ENCODE measurements at places on chromosomes 11 and 22. TPM values are rescaled to one million over a fixed set of nuclear protein-coding genes. Genes with fewer than 3 reads are reported as not detected.

- no peak for DNase-seq
These were observed 17.4 kb upstream of the FBLN1 start for GRCh38 chr22:45485261-45485660.

DNA sequence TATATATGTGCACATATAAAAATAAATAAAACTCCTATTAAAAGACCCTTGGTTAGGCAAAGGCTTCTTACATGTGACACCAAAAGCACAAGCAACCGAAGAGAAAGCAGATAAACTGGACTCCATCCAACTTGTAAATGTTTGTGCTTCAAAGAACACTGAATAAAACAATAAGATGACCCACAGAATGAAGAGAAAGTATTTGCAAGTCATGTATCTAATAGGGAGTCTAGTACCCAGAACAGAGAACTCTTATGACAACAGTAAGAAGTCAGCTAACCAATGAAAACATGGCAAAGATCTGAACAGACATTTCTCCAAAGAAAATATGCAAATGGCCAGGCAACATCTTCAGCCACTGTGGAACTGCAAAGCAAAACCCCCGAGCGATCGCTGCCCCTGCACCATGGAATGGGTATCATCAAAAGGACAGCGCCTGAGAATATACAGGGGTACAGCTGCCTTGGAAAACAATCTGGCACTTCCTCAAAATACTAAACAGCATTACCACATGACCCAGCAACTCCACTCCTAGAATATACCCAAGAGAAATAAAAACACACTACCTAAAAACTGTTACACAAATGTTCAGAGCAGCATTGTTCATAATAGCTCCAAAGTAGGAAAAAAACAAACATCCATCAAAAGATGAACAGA, 17.2 kb downstream of the BRD1 start:
- no peak for DNase-seq

DNA sequence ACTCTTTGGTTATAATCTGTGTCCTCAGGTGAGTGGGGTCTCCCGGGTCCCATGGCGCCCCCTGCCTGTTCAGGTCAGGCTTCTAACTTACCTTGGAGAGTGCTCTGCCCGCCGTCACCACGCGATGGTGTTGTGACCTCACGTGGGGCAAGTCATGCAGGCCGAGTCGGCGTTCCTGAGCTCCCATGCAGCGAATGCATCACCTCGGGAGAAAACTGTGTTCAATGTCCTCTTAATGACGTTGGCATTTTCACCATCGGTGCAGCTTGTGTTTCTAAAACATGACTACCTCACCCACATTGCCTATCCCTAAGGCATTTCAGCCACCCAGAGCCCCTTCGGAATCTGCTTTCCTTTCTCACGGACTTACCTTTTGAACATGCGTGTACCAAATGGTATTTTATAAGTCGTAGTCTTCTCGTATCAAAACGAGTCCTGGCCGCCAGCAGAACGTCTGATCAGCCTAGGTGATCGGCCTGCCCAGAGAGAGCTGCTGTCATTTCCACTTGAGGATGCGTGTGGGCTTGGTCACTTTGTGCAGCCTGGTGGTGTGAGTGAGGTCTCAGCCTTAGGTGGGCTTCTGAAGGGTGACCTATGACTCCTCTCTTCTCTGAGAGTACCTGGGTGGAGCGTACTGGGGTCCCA, 64.8 kb downstream of the TBC1D22A start:
- DNase-seq, result no peak

DNA sequence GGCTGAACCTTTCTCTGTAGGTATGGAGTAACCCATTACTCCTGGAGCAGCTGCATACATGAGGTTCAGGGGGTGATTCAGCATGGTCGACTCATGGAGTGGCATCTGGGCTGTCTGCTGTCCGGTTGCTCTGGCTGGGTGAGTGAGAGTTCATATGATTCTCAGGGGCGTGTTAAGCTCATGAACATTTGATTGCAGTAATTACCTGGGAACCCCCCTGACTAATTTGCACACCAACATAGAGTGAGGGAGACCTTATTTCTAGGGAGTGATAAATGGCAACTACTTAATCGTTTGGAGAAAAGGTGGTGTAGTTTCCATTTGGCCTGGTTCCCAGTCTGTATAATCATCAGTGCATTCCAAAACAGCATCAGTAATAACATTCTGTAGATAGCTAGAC, 661.9 kb downstream of the ETS1 start:
- DNase-seq, result no peak

- DNase-seq, result peak; percentile 80
These were observed 156.9 kb downstream of the DBX1 start for GRCh38 chr11:20003351-20003750.

GRCh38 chr11:112226831-112227401, 688 bp downstream of the PTS start:
- DNase-seq, result no peak

DNA sequence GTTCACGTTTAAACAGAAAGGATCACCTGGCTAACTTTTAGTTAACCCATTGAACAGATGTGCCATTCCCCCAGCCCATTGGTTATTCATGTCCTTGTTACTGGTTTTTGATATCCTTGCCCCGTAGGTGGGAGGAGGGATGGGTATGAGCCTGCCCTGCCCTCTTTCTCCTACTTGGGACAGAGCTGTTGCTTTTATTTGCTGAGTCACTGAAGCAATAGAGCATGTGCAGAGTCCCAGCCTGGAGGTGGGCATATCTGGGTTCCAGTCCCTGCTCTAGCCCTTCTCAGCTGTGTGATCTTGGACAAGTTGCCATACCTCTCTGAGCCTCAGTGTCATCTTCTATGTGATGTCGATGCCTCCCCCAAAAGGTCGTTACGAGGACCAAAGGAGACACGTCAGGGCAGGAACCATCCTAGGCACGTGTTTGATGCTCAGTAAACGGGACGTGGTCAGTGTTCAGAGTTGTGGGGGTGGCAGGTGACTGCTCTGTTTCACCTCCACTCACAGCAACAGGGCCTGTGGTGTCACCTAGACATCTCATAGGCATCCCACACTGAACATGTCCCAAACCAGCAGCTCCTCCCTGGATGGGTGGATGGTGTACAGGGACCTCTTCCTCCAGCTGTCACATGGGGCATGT, 61.0 kb downstream of the BMAL1 start:
- DNase-seq, result no peak

DNA sequence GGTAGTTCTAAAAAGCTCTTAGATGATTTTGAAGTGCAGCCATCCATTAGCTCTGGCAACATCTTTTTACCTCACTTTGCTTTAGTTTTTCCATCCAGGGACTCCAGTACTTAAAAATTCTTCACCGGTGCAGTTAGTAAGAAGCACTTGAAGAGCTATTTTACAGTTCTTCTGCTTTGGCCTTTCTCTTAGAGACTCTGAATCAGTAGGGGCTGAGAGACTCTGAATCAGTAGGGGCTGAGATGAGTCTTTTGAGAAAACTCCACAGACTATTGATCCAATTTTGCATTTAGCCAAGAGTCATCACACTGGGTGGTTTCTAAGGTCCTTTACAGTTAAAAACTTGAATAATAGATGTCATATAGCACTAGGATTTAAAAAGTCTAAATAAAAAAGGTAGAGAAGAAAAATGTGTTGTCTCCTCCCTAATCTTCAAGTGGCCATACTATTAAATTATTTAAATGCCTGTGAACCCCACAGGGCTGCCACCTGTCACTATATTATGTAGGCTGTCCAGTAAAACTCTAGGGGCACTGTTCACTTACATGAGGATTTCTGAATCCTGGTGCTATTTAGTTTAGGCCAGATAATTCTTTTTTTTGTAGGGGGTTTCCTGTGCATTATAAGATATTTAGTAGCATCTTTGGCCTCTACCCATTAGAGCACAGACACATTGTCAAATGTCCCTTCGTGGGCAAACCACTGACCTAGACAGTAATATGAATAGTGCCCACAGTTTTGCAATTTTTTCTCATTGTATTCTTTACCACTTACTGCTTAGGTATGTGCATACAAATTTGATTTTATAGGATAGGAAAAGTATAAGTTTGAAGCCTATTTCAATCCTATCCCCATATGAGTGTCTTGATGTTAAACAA, 26.3 kb upstream of the HIKESHI start:
- DNase-seq, result no peak

GRCh38 chr11:6926208-6927029, at the start of gene ZNF215:
ZNF215 (plus strand) TSS chr11:6926426; CDS start chr11:6932273, 5,847 bp downstream.
- DNase-seq, result peak; percentile 77

GRCh38 chr11:73099512-73100266, 42.4 kb downstream of the FCHSD2 start:
- DNase-seq, result no peak

DNA sequence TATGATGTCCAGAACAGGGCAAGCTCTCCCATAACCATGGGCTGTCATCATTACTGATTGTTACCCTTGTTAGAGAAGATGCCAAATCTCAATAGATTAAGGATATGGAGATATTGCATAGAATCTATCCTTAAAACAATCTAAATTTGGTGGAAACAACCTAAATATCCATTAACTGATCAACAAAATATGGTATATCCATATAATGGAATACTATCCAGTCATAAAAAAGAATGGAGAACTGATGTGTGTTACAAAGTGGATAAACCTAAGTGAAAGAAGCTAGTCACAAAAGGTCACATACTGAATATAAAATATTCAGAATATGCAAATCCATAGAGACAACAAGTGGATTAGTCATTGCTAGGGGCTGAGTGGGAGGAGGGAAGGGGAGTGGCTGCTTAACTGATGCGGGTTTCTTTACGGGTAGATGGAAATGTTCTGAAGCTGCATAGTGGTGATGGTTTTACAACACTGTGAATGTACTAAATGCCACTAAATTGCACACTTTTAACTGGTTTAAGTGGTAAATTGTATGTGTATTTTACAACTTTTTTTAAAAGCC, 36.1 kb upstream of the SMCO4 start:
- no peak for DNase-seq

- peak; percentile 26 for DNase-seq
These were observed at the start of gene PTPN5 for GRCh38 chr11:18791207-18791968. PTPN5 (minus strand) TSS chr11:18791798; CDS start chr11:18771958, 19,840 bp downstream.

GRCh38 chr11:126384449-126385070, 29.1 kb downstream of the ST3GAL4 start:
- DNase-seq, result no peak

DNA sequence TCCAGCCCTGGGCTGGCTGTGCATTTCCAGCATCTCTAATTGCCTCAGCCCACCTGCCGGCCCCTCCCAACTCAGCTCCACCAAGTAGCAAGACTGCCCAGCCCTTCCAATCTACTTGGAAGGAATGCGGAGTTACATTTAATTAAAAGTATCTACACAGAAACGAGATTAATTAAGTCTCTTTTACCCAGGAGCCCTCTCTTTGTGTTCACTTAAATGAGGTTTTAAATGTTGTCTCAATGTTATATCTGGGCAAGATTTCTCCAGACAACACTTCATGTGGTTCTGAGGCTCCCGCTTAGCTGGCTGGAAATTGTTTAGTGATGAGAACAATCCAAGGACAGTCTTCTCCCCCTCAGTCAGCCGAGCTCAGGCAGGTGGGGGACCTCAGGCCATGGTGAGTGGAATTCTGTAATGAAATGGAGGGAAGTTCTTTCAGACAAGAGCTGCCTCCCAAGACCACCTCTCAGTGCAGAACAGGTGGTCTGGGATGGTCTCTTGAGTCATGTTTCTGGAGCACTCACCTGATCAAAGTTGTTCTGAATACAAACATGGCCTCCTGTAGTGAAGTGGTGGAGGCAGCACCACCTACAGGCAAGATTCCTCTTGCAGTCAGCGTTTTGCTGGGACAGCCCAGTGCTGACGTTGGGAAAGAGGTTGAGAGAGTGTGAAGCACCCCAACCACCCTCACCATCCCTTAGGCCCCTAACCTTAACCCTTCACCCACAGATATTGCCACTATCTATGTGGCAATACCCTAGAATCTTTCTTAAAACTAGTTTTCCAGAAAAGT, 371.6 kb downstream of the CADM1 start:
- no peak for DNase-seq

DNA sequence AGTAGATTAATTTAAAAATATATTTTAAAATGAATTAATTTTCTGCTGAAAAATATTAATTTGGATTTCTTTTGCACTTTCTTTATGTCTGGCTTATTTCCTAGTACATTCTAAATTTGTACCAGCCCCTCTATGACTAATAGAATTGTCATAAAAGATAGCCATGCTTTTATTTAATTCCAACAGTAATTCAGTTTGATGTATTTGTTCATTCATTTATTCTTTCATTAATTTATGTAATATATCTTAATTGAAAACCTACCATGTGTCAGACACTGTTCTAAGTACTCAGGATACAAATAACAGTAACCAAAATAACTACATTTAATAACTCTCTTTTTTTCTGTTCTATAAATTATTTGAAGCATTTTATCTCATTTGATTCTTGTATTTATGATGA, 264.0 kb upstream of the CCDC179 start:
- no peak for DNase-seq

DNA sequence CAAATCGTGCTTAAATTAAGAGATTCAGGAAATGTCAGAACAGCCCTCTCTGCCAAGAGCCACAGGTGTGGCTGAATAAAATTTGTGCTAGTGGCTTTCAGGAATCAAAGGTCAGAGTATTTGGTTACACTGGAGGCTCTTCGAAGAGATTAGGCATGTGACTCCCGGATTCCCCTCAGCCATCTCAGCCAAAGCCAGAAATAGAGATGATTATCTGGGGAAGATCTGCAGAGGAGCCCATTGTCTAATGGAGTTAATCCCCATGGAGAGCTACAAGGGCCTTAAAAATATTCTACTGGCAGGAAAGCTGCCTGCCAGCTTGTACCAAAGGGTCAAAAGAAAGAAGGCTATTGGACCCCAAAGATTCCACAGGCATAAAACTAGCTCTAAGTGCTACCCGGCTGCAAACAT, 1259.5 kb downstream of the TBC1D22A start:
- DNase-seq, result no peak

DNA sequence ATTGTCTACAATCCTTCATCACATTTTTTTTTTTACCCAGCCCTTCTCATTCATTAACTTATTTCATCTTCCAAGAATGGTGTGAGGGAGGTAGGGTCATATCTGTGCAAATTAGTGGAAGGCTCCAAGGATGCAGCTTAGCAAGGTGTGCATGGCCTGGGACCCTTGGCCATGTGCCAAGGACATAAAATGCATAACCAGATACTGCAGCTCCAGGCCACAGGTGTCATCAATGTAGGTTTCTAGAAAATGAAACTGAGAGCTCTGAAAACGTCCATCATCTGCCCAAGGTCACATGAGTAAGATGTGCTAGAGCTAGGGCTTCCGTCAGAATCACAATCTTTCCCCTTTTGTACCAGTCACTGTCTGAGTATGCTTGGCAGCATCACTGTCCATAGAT, 29.8 kb downstream of the ANKK1 start:
- no peak for DNase-seq

The BARX2 gene
- polyA plus RNA-seq, result 3.5 TPM

The SULT4A1 gene
- 5.0 TPM for polyA plus RNA-seq

The SOX6 gene
- polyA plus RNA-seq, result 44.1 TPM

The C11orf71 gene
- polyA plus RNA-seq, result 11.5 TPM

The MS4A3 gene
- polyA plus RNA-seq, result 0.24 TPM

The ART1 gene
- polyA plus RNA-seq, result not detected

The VPS26B gene
- polyA plus RNA-seq, result 49.7 TPM

The OR6T1 gene
- polyA plus RNA-seq, result not detected

The PLAAT3 gene
- 5.9 TPM for polyA plus RNA-seq

The HEPHL1 gene
- 0.54 TPM for polyA plus RNA-seq

The RBX1 gene
- 44.9 TPM for polyA plus RNA-seq

The LSP1 gene
- 20.5 TPM for polyA plus RNA-seq

The CARD18 gene
- polyA plus RNA-seq, result not detected

The TRIM49 gene
- polyA plus RNA-seq, result not detected
